ENCODE measurements at places on chromosomes 5 and 9.

DNA sequence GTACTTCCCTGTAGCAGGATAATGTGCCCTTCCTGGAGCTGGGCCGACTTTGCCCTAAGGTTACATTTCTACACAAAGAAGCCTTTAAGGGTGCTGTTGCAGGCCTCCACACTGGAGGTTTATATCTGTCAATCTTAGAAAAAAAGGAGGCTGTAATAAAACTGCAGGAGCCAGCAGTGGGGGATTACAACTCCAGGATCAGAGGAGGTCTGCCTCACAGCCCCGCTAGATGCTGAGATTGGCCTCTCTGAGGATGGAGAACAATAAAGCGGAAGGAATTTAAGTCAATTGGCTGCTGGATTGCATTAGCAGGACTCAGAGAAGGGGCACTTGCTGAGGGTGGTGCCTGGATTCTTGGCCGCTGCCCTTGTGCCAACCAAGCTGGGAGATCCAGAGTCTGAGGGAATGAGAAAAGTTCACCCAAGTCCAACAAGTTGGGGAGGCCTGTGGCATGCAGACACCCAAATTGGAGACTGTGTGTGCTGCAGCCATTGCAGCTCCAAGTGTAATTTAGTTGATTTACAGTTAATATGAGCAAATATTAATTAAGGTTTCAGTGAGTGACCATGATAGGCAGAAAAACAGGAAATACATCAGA is 99.0 kb upstream of the SSBP2 start:
- no peak for DNase-seq

DNA sequence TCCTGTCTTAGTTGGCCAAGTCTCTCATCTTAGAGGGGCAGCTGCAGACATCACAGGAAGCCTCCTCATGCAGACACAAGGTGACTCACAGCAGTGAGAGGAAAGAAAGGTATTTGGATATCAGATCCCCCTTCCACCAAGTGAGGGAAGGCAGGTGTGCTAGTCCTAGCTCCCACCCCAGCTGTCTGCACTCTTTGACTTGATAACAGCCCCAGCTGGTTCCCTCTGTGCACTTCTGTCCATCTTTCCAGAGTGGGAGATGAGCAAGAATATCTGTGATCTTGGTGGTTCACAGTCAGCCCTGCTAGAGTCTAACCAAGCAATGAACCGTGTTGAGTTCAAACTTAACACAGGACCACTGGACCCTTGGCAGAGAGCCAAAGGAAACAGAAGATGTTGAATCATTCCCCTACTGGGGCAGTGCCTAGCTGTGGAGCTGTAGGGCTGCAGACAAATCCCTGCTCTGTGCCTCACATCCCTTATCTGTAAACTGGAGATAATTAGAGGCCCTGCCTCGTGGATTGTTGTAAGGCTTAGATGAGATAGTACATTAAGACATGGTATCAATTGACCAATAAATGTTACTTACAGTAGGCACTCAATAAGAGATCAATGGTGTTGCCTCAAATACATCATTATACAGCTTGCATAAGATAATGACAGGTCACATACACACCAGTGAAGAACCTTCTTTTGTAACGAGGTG is 39.1 kb downstream of the SH3RF2 start:
- no peak for DNase-seq

- DNase-seq, result no peak
Measured at GRCh38 chr9:63859475-63860215, 1425.4 kb downstream of the FOXD4L5 start.

GRCh38 chr5:98917433-98917832 is 11.4 kb downstream of the CHD1 start:
- DNase-seq, result no peak

- DNase-seq, result peak; percentile 24
Measured at GRCh38 chr9:89606624-89607311, 2.0 kb downstream of the GADD45G start.

GRCh38 chr9:89187950-89188349 is 9.3 kb upstream of the SHC3 start:
- no peak for DNase-seq

GRCh38 chr5:112308608-112309007 is 110.5 kb downstream of the EPB41L4A start:
- no peak for DNase-seq

DNA sequence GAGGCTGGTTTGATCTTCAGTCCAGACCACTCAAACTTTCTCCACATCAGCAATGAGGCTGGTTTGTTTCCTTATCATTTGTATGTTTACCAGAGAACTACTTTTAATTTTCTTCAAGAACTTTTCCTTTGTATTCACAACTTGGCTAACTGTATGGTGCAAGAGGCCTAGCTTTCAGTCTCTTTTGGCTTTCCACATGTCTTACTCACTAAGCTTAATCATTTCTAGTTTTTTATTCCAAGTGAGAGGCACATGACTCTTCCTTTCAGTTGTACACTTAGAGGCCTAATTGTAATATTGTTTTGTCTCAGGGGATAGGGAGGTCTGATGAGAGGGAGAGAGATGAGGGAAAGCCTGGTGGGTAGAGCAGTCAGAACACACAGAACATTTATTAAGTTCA is 554.0 kb upstream of the ARRDC3 start:
- no peak for DNase-seq

DNA sequence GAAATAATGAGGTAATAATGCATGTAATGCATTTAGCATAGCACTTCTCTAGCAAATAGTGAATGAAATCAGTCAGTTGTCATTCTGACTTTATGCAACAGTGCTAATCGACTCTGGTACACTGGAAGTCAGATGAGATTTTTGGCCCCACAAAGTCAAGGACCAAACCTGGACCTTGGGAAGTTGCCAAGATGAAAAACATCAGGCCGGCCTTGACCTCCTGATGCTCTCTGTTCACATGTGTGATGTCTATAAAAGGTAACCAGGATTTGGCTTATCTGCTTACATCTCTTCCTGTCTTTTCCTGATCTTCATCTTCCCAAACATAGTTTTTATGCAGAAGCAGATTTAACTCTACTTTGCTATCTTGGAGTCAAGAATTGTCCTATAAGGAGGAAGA is 39.5 kb downstream of the SLC22A5 start:
- no peak for DNase-seq

DNA sequence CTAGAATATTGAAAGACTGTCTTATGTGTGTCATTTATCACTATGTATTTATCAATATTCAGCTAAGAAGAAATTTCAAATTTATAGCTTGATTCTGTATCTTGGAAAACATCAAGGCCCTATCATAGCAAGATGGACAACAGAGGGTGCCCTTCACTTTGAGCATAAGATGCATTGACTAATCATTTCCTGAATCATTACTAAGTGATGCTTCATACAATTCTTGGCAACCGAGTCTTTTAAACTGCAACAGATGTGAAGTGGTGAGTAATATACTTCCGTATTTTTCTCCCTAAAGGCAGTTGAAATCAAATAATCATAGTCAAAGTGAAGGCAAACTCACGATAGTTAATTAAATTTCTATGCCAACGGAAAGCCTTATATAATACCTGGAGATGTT is 318.6 kb upstream of the RGMB start:
- no peak for DNase-seq

GRCh38 chr5:171397190-171397589 is 9.5 kb downstream of the NPM1 start:
- DNase-seq, result no peak

DNA sequence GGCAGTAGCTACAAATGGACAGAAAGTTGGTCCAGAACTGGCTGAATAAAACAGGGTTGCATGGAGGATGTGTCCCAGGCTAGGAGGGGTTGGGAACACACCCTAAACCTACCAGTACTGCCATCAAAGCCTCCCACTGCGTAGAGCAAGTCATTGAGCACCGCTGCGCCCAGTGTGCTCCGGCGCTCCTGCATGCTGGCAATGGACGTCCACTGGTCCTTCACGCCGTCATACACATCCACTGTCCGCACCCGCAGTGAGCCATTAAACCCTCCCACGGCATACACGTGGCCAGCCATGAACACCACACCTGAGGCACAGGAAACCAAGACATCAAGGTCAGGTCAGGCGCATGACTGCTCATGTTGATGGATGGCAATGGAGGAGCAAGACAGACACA is 97.0 kb downstream of the KLHL3 start:
- DNase-seq, result no peak

GRCh38 chr5:67291671-67292070 is 95.1 kb upstream of the CD180 start:
- DNase-seq, result no peak

- DNase-seq, result no peak
Measured at GRCh38 chr9:94042516-94043360, 41.5 kb upstream of the PTPDC1 start.

- DNase-seq, result no peak
Measured at GRCh38 chr5:118529361-118530144, 458.8 kb downstream of the DTWD2 start.

GRCh38 chr5:35032356-35032755 is 15.4 kb downstream of the AGXT2 start:
- DNase-seq, result no peak

- no peak for DNase-seq
Measured at GRCh38 chr9:33737811-33738606, 57.4 kb upstream of the PRSS3 start.

- no peak for DNase-seq
Measured at GRCh38 chr5:104859437-104859836, 1296.8 kb upstream of the NUDT12 start.

- no peak for DNase-seq
Measured at GRCh38 chr5:168159425-168159824, 132.0 kb upstream of the WWC1 start.

- DNase-seq, result no peak
Measured at GRCh38 chr5:66945389-66946349, 250.9 kb downstream of the CD180 start.

DNA sequence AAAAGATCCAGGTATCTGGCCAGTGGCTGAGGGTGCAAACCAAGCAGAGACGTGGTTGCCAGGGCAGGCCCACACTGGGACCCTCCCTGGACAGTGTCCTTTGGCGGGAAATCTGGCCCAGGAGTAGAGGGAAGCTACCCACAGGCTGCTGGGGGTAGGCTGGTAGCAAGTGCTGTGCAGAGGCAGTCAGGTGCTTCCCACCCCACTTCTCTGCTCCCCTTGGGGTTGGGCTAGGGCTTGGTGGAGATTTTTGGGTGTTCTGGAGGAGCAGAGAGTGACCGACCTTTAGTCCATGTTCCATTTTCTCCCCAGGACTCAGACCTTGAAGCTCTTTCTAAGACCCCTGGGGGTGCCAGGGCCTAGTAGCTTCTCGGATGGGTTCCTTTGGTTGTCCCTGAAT is 5.6 kb downstream of the PRDM12 start:
- no peak for DNase-seq

GRCh38 chr5:118723021-118723338 is 265.4 kb downstream of the DTWD2 start:
- no peak for DNase-seq

GRCh38 chr9:107251756-107252322 is 31.2 kb upstream of the RAD23B start:
- no peak for DNase-seq

GRCh38 chr9:68961587-68961986 is 52.3 kb downstream of the PRKACG start:
- no peak for DNase-seq

DNA sequence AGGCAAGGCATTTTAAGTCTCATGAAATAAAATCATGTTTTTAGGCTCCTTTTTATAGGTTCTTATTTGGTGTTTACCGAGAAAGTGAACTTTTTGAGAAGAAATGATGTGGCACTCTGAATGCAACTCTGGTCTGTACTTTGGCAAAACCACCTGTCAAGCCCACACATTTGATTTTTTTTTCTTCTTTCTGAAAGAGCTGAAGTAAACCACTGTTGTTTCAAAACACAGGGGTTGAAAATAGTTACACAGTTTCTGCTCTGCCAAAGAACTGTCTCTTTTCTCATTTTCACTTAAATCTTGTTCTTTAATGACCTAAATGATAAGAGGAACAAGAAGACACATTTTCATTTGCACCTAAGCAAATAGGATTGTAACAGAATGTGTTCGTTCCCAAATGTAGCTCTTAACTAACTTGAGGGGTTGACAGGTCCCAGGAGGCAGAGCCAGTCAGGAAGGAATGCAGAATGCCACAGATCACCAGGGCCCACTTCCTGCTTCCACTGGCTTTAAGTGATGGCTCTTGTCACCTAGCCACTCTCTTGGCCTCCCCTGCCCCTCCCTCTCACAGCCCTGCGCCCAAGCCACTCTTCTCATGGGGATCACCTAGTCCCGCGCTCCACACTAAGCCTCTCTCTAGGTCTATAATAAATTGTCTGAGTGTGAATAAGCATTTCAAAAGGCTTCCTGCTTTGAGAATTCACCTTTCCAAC is 47.3 kb downstream of the MED27 start:
- DNase-seq, result no peak

- DNase-seq, result no peak
Measured at GRCh38 chr5:34533582-34534522, 122.3 kb upstream of the RAI14 start.

- DNase-seq, result no peak
Measured at GRCh38 chr5:1763960-1764605, 35.6 kb downstream of the MRPL36 start.

GRCh38 chr5:132289097-132289496 is 5.1 kb upstream of the SLC22A4 start:
- no peak for DNase-seq

GRCh38 chr5:97297704-97298091 is 114.7 kb upstream of the RIOK2 start:
- no peak for DNase-seq

DNA sequence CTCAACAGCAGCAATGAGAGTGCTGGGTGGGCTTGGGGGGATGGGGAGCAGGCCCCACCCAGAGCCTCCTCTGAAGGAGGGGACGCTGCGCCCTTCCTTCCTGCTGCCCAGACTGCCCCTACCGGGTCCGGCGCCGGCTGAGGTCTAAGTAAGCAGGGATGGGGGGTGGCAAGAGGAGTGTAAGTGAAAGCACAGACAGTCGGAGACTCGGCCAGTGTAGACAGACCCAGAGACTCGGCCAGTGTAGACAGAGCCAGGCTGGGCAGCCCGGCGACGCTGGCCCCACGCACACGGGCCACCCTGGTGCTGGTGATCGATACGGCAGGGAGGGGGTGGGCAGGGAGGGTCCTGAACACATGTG is 7.4 kb upstream of the ENTPD8 start:
- DNase-seq, result no peak

GRCh38 chr5:114407783-114408182 is 45.9 kb downstream of the KCNN2 start:
- no peak for DNase-seq

- no peak for DNase-seq
Measured at GRCh38 chr5:103487822-103488493, 74.6 kb downstream of the NUDT12 start.

DNA sequence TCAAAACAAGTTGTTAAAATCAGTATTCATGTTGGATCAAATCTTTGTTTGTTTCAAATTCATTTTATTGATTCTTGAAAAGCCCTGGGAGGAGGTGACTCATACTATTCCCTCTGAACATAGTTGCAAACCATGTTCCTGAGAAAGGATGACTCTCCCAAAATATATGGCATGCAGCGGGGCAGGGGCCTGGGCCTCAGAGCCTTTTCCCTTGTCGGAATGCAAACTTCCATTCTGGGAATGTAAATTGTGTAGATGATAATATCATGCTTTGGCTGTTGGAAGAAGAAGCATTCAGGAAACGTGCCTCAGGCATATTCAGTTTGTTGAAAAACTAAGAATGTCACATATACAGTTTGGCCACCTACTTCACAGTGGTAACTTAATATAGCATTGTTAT is 242.0 kb downstream of the AUH start:
- no peak for DNase-seq
